Stimulated activated CD4-positive, alpha-beta T cell treated with anti-CD3 and anti-CD28 coated beads, Interleukin-1b, Interleukin-23, amount 100 ng/mL, for 1 hour (primary cell): ENCODE measurements at places on chromosomes 1 and 21.

DNA sequence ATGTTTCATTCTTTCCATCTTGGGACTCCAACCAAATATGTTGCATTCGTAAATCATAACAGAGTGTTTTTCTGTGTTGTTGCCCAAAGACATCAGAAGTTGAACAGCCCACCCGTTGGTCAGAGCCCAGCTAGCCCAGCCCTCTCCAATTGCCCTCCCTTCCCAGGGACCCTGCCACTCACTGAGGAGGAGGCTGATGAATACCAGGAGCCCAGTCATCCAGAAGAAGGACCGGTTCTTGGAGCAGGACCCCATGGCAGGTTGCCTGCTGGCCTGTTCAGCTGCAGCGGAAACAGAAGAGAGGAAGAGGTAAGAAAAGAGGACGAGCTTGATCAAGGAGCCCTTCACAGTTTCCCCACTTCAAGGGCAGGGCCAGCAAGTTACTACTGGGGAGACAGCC is 172.2 kb upstream of the ETV3 start:
- DNase-seq = no peak

- no peak for DNase-seq
These were observed 20.1 kb downstream of the OR2B11 start for GRCh38 chr1:247437551-247438505.

DNA sequence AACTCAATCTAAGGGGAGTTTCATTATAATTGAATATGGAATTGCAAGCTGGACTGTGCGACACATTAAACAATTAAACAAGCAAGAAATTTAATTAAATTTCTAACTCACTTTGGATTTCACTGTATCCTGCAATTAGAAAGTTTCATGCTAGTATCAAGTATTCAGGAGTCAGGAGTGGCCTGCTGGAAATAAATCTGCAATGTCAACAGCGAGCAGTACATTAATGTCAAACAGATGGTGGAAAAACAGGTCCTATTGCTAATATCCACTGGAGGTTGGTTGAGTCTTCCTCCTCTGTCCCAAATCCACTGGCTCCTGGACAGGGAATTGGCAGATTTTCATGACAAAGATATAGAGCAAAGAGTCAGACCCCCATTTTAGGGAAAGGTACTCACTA is 237.1 kb downstream of the VAV3 start:
- DNase-seq = no peak

- DNase-seq = no peak
These were observed 119.8 kb upstream of the ZBTB40 start for GRCh38 chr1:22331618-22332423.

DNA sequence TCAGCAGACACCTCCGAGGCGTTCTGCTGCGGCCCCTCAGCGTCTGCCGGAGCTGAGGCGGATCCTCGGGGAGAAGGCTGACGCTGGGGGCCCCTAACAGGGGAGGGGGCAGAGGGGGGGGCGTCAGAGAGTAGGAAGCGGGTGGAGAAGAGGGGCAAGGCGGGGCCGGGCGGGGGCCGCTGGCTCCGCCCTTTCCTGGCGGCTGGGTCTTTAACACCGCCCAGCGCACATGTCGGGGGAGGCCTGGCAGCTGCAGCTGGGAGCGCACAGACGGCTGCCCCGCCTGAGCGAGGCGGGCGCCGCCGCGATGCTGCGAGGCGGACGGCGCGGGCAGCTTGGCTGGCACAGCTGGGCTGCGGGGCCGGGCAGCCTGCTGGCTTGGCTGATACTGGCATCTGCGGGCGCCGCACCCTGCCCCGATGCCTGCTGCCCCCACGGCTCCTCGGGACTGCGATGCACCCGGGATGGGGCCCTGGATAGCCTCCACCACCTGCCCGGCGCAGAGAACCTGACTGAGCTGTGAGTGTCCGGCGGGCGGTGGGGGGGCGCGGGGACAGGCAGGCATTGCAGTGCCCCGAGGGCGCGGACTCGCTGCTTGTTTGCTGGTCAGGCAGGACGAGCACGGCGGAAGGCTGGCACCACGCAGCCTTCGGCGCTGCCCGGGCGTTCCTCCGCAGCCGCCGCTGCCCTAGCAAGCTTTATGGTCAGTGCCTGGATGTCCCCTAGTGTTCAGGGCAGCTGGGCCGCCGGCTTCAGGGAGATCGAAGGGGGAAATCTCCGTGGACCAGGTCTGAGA is at the start of gene NTRK1:
Gene NTRK1 (plus strand): TSS at position 238 of the 796 bp plus-strand sequence. CDS start 70 bp downstream, at position 308.
- DNase-seq = no peak
